Activated CD4-positive, alpha-beta memory T cell treated with anti-CD3 and anti-CD28 coated beads for 36 hours (primary cell): ENCODE measurements at places on chromosomes 1 and 21. TPM values are rescaled to one million over a fixed set of nuclear protein-coding genes. Genes with fewer than 3 reads are reported as not detected.
A peak's percentile ranks its signal among the peaks of the same experiment; 100 is the strongest.

Gene SPRR4
- total RNA-seq: not detected

Gene C1orf105
- total RNA-seq: not detected

Gene LAPTM5
- 196 TPM for total RNA-seq

GRCh38 chr1:107326824-107327445 is 186.1 kb downstream of the NTNG1 start:
- DNase-seq: no peak

DNA sequence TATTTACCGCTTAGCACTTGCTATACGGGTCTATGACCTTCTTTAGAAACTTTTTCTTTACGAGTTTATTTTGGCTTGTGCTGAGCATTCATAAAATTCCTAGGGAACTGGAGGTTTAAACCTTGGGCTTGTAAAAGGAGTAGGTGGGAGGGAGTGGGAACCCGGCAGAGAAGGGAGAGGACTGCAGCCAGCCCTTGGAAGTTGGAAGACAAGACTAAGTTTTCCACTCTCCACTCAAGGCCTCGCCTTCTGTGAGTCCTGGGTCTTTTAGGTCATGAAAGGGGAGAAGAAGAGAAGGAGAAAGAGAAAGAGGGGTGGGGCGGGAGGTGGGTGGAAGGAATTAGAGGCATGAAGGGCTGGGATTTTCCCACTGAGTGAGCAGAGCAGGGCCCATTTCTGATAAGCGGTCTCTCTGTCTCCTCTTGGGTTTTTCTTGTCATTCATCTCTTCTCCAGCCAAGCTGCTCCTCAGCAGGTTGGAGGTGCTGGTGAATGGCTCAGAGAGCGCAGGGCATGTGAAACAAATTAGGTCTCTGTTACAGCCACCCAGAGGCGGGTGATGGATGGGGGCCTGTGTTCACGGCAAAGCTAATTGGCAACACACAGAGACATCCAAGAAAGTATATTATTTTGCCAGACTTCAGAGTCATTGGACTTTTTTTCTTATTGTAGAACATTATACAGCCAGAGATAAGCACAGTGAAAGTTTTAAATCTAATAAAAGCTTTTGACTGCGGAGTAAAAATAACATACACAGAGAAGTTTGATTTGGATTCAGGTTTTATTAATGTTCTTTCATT is 247.3 kb downstream of the FOXD2 start:
- no peak for DNase-seq

GRCh38 chr1:223125766-223126165 is 17.3 kb downstream of the TLR5 start:
- no peak for DNase-seq

DNA sequence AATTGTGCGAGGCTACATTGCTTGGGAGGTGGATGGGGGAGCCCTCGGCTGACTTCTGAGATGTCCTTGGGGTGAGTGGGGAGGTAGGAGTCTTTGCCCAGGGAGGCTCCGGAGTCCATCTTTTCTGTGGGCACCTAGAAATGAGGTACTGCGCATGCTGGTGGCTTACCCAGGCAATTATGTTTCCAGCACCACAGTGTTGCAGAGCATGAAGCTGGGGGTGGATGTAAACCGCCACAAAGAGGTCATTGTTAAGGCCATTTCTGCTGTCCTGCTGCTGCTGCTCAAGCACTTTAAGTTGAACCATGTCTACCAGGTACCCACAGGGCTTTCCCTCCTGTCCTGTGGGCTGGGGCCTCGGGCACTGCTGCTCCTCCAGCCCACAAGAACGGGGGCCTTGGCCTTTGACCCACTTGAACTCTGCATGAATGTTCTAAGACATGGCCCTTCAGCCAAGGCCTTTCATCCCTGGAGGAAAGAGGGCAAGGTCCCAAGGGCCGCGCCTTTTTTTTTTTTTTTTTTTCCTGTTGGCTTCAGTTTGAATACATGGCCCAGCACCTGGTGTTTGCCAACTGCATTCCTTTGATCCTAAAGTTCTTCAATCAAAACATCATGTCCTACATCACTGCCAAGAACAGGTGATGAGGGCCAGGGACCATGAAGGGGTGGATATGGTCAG is 14.6 kb downstream of the STRIP1 start:
- no peak for DNase-seq

- peak; percentile 53 for DNase-seq
Observed at GRCh38 chr1:116910379-116911187, 867 bp downstream of the PTGFRN start.

DNA sequence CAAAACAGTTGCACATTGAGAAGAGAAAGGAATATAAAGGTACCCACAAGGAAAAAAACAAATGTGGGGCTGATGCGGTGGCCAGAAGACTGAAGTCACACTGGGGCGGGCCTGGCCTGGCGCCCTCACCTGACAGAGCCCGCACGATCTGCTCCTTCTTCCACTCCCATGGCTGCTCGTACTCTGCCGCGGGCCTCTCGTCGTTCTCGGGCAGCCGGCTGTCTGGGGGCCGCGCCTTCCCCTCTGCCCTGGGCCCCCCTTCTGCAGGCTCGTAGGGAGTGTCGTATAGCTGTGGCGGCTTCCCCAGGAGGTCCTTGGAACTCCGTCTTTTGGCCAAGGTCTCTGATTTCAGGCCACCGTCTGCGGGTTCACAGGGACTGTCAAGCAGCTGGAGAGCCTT is 13.1 kb upstream of the TDRD10 start:
- DNase-seq: no peak

DNA sequence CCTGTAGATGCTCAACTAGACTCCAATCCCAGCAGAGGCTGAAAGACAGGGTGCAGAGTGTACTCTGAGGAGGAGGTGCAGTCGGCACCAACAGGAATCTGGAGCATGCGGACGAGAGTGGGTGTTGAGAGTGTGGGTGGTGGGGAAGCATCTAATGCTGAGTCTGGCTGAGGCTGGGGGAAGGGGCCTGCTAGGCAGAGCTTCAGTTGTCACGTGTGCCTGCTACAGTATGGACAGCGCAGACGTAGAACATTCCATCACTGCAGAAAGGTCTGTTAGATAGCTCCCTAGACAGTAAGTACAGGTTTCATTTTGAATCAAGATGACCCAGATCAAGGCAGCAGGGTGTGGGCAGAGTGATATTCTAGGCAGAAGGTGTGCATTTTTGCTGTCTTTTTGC is 23.1 kb downstream of the SNAP47 start:
- peak; percentile 65 for DNase-seq

DNA sequence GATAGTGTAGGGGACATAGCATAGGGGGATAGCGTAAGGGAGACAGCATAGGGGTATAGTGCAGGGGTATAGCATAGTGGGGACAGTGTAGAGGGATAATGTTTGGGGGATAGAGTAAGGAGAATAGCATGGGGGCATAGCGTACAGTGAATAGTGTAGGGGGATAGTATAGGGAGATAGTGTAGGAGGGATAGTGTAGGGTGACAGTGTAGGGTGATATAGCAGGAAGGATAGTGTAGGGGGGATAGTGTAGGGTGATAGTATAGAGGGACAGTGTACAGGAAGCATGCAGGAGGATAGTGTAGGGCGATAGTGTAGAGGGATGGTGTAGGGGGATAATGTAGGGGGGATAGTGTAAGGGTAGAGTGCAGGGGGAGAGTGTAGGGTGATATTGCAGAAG is 11.7 kb upstream of the ARF1 start:
- no peak for DNase-seq
